ENCODE measurements at places on chromosomes 4 and X.
A peak's percentile ranks its signal among the peaks of the same experiment; 100 is the strongest.

DNA sequence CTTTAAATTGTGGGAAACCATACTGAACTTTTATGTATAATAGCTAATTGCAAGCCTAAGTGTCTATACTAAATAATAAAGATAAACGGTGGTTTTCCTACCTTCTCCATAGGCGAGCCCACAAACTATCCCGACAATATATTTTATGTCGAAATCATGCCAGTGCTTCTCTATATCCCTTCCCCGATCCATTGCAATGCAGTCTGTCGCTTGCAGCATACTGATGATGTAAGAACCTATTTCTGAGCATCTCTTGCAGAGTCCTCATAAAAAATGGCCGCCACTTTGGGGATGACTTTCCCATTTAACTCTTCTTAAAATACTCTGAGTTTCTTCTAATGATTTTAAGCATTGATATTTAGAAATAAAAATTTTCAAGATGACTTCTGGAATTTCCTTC is 58.1 kb upstream of the TLR3 start:
- DNase-seq: no peak

DNA sequence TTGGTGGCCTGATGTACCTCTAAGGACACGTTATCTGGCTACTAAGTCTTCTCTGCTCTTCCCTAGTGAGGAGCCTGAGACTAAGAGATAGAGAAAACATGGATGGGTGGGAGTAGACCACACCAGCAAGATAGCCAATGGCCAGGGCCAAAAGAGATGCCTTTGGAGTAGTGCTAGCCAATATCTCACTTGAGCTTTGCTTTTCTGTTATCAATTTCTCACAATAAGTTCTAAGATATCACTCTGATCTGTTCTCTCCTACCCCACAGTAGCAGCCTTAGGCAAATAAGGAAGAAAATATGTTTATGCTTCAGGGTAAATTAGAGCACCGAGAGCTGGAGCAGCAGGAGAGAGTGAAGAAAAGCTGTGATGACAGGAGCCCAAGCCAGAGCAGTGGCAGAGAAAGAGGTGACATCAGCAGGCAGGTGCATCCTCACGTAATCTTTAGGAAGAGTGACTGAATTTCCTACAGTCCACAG is 343.9 kb upstream of the NOCT start:
- DNase-seq: no peak

DNA sequence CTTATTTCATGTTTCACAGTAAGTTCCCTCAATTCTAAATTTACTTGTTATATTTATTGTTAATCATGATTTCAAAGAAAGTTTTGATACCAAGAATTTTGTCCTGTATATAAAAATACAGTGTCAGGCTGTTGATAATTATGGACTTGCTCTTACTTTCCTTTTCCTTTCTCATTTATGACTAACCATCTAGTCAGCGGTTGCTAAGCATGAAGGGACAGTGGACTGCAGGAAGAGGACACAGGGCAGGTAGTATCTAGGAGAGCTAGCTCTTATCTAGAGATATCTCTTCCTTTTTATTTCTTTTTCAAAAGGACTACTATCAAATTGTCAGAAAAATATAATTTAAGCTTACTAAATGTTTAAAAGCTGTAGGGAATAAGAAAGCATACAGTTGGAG is 1.6 kb downstream of the OPRPN start:
- no peak for DNase-seq

GRCh38 chr4:119697887-119698393 is 69.3 kb upstream of the PDE5A start:
- DNase-seq: no peak

- no peak for DNase-seq
These were observed 38.5 kb upstream of the TMEM164 start for GRCh38 chrX:109964390-109964789.

- DNase-seq: no peak
These were observed 30.4 kb upstream of the ABCG2 start for GRCh38 chr4:88188738-88189417.

GRCh38 chrX:71996826-71997225 is 86.2 kb downstream of the NHSL2 start:
- no peak for DNase-seq

GRCh38 chr4:3472411-3473141 is 9.5 kb downstream of the DOK7 start:
- DNase-seq: no peak

- no peak for DNase-seq
These were observed 613.8 kb upstream of the TECRL start for GRCh38 chr4:65023081-65023480.

DNA sequence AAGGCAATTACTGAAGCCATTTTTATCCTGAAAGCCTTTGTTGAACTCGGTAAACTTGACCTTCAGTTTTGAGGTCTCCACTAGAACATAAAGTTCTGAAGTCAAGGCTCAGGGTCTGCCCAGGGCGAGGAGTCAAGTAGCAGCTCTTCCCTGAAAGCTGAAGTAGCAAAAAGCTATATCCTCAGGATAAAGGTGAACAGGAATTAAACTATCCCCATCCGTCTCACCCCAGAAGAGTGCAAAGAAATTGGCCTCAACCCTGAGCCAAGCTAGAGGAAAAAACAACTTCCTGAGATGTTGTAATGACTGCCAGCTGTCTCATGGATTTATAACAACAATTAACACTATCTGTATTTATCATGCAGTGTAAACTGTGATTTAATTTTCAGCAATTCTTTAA is 590.8 kb downstream of the SPRY1 start:
- no peak for DNase-seq

DNA sequence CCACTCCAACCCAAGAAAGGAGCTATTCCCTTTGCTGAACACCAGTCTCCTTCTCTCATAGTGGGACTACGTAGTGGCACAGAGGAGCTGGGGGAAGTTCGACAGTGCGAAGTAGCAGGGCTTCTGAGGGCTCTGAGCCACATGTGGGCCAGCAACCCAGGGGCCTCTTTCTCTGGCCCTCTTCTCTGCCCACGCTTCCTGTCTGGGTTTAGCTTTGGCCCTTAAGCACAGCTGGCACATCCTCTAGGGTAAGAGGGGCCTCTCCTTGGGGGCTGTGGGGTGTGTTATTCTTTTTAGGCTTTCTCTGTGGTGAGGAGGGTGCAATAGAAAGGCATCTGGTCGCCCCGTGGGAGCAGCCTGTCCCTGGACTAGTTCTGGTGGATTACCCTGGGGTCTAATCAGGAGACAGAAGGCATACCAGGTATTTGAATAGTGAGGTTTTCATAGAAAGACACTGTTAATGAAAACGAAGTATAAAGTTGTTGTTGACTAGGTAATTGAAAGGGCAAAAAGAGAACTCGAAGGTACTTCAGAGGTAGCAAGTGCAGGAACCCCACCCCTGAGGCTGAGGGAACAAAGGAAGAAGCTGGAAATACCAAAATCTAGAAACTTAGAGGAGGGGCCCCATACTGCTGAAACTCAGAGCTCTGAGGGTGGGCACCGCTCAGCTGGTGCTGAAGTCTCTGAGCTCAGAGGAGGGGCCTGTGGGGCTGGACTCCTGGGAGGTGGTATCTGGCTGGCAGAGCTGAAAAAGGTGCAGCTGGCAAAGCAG is 151.9 kb upstream of the RPS6KA3 start:
- no peak for DNase-seq

GRCh38 chr4:675036-675882 is 917 bp downstream of the MYL5 start:
- DNase-seq: no peak

GRCh38 chr4:183422962-183423631 is 21.3 kb upstream of the CDKN2AIP start:
- peak; percentile 38 for DNase-seq

DNA sequence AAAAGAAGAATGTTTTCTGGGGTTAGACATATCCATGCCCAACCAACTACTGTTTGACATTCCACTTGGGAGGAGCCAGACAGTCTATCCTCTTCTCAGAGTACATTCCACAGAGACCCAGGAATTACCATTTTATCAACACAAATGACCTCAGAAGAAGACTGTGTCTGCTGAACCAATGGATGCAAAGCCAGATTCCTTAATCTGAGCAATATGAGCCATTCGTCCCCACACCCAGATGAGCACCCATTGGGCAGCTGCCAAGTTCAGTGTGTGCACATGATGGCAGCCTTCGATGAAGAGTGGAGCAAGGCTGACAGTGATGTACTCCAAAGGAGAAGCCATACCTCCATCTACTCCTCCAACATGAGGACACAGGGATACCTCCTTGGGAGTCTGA is 111.3 kb downstream of the ZNF674 start:
- no peak for DNase-seq

- no peak for DNase-seq
These were observed 155.9 kb upstream of the PJA1 start for GRCh38 chrX:69321006-69321655.
